ENCODE measurements at places on chromosomes 1 and 21. TPM values are rescaled to one million over a fixed set of nuclear protein-coding genes. Genes with fewer than 3 reads are reported as not detected.

GRCh38 chr21:44466351-44466954 is 11.1 kb downstream of the LRRC3 start:
- no peak for DNase-seq

DNA sequence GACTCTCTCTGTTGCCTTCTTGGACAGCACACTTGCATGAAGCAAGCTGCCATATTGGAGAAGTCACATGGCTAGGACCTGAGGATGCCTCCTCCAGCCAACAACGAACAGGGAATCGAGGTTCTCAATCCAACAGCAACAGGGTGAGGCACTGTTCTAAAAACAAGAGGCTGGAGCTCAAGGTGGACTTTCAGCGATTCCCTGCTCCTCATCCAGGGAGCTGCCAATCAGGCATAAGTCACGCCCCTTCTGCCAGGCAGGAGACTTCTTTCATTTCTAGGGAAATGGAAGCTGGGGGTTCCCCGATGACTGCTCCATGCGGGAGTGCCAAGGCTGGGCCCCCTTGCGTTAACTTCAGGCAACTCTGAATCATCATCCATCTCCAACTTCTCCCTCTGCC is 22.7 kb upstream of the IFNAR1 start:
- DNase-seq = no peak

GRCh38 chr21:40615505-40616376 is 231.2 kb downstream of the DSCAM start:
- no peak for DNase-seq

GRCh38 chr1:107389410-107390396 is 248.9 kb downstream of the NTNG1 start:
- DNase-seq = peak; percentile 35

FBLIM1 gene
- total RNA-seq = not detected

NIPAL3 gene
- 26.8 TPM for total RNA-seq

- no peak for DNase-seq
Observed at GRCh38 chr1:179831852-179832699, 45.5 kb downstream of the TOR1AIP2 start.

TEDDM1 gene
- not detected for total RNA-seq

ENAH gene
- total RNA-seq = 18.1 TPM

DNA sequence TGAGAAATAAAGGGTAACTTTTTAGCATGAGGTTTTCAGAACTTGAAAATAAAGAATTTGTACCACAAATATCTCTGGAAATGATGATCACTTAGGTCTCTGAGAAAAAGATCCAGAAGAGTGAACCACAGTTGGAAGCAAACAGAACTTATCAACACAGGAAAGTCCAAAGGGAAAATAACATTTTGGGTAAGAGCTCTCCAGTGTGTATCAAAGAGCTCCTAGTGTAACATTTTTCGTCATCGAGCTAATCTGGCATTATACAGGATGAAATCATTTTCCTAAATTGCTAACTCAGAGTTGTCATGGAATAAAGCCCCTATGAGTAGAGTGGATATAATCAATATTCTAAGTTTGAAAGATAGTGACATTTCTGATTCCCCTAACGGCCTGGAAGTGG is 104.0 kb downstream of the LMO4 start:
- no peak for DNase-seq

- DNase-seq = no peak
Observed at GRCh38 chr1:228979774-228980173, 244.5 kb downstream of the RHOU start.

CFHR2 gene
- not detected for total RNA-seq

DNA sequence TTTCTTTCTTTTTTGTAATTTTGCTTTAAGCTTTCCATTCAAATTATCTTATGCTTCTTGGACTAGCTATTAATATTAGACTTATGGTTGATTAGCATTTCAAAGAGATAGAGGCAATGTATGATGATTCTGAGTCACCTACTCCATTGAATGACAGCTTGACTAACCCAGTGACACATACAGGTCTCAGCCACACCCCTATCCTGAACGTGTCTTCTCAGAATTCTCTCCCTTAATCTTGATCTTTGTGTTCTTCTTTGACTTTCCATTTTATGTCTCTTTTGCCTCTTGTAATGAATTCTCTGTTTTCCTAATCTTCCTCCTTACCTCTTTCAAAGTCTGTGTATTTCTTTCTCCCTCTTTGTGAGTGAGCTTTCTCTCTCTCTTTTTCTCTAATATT is 241.1 kb downstream of the PDE4B start:
- no peak for DNase-seq

DNA sequence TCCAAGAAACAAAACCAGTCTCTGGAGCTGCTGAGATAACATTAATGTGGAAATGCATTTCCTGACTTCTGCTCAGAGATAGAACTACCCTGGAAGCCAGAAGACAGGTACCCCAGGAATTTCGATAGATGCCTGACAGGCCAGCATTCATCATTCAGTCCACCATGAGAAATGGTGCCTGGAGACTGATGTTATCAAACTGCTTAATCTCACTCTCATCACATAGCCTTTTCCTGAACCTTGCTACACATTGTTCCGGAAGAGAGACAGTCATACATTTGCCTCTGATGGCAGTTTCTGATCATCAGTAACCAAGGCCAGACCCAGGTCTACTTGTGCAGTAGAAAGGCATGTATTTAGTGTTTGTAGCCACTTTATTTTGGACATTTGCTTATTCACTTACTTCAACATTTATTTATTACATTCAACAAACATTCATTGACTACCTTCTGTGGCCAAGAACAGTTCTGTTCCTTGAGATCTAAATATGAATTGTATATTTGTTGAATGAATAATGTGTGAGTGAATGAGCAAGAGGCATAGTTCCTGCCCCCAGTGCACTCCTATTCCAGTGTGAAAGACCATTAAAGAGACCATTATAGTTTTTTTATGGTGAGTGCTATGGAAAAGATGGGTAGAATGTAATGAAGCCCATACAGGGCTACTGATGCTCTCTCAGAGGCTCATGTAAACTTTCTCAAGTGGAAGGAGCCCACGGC is 485.7 kb downstream of the NUF2 start:
- DNase-seq = no peak

DNA sequence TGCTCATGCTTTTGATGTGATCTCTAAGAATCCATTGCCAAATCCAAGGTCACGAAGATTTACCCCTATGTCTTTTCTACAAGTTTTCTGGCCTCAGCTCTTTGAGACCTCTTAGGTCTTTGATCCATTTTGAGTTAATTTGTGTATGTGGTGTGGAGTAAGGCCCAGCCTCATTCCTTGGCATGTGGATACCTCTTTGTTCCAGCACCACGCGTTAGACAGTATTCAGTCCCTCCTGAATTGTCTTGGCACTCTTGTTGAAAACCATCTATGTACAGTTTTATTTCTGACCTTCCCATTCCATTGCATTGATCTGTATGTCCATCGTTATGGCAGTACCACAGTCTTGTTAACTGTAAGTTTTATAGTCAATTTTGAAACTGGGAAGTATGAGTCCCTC is 8.0 kb upstream of the FTCD start:
- DNase-seq = no peak

DNA sequence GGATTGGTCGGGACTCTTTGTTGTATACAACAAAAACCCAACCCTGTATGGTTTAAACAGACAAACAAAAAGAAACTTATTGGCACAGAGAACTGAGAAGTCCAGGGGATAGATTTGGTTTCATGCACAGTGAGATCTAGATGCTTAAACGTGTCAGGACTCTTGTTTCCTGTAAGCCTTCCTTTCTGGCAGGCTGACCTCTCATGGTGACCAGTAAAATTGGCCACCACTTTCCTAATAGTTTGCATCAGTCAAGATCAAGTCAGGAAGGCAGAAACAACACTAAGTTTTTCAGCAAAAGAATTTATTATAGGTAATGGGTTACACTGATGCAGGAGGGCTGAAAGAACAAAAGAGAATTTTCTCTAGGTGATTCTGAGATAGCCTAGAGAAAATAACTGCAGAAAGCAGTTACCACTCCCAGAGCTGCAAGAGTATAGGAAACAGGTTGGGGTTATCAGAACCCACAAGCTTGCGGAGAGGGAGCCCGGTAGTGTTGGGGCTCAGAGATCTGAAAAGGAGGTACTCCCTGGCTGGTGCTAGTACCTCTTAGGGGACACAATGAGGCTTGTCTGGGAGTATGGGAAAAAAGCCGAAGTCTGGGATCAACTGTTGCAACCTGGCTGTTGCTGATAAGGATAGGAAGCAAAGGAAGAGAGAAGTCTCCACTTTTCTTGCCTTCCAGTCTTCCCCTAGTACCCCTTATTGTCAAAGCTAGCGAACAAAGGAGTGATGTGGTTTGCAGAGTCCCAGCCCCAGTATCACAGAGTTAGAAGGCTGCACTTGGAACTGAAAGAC is 21.4 kb downstream of the CITED4 start:
- no peak for DNase-seq

- no peak for DNase-seq
Observed at GRCh38 chr21:18424276-18424675, 20.7 kb upstream of the TMPRSS15 start.
